ENCODE measurements at places on chromosomes 12 and 14.

DNA sequence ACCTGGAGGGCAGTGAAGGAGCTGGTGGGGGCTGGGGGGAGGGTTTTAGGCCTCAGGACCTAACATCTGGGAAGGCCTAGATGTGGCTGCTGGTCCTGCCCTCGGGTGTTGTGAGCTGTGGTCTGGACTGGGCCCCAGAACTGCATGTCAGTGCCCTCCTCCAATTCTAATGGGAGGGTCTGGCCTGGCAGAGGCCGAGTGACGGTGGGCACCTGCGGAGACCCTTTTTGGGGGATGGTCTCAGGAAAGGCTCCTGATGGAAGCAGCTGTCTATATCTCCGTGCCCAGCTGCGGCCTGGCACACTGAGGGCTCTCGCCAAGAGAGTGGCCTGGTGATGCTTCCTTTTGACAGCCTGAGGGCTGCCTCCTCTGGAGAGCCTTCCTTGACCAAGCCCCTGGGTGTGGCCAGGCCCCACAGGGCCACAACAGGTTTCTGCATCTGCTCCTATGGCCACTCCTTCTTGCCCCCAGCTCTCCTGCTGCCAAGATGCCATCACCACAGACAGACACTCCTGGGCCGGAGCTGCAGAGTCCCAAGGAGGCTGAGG is 5.3 kb downstream of the EXOC3L4 start:
- no peak for DNase-seq

GRCh38 chr12:96719660-96720362 is 187.2 kb upstream of the NEDD1 start:
- DNase-seq, result peak; percentile 14

GRCh38 chr12:33605757-33606156 is 166.1 kb upstream of the SYT10 start:
- no peak for DNase-seq

DNA sequence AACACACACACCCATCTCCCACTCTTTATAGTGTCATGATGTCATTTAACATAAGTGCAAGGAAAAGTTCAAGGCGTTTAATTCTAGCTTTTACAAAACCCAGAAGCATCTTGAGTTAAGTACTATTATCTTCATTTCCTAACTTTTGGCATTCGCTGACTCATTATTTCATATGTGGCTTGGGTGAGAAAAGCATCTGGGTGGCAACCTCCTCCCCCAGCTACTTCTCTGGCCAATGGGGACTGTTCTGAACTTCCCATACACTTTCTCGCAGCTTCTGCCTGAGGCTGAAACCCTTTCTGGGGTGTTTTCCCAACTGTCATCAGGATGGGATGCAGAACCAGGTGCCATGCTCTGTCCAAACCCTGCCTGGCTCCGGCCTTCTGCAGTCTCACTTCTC is 2.8 kb upstream of the MARK3 start:
- no peak for DNase-seq

GRCh38 chr12:29709496-29710040 is 74.2 kb downstream of the TMTC1 start:
- DNase-seq, result no peak

- no peak for DNase-seq
Measured at GRCh38 chr12:20018406-20018805, 349.9 kb upstream of the PDE3A start.

DNA sequence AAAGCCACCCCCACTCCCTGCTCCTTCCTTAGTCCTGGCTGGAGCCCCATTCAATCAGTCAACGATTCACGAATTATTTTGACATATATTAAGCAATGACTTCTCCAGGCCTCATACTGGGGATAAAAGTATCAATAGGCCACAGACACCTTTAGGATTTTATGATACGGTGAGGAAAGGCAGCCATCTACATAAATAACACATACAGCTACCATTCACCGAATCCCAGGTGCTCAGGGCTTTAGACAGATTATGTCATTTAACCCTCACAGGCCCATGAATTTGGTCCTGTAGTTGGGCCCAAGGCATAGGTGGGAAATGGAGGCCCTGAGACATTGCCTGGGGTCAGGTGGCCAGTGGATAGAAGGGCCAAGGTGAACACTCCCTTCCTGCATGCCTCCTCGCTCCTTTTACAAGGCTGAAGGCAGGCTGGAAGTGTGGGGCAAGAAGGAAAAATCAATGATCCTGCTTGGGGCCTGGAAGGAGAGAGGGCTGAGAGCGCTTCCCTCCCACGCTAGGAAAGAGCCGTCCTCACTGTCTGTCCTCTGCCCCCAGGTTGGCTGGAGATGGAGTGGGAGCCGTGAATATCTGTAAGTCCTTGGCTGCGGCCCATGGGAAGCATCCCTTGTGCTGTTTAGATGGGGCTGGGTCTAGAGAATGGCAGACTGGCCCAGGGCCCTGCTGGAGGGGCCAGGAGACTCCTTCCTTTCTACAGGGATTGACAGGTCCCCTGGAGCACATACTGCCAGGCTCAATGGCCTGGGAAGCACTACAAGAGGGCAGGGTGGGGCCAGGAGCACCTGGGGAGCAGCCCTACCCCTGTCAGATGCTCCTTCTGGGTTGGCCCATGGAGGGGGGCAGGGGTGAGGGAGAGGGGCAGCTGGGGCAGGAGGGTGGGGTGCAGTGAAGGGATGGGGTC is 14.8 kb downstream of the KRT7 start:
- DNase-seq, result no peak

GRCh38 chr12:2555487-2556082 is 239.2 kb upstream of the FKBP4 start:
- DNase-seq, result no peak

DNA sequence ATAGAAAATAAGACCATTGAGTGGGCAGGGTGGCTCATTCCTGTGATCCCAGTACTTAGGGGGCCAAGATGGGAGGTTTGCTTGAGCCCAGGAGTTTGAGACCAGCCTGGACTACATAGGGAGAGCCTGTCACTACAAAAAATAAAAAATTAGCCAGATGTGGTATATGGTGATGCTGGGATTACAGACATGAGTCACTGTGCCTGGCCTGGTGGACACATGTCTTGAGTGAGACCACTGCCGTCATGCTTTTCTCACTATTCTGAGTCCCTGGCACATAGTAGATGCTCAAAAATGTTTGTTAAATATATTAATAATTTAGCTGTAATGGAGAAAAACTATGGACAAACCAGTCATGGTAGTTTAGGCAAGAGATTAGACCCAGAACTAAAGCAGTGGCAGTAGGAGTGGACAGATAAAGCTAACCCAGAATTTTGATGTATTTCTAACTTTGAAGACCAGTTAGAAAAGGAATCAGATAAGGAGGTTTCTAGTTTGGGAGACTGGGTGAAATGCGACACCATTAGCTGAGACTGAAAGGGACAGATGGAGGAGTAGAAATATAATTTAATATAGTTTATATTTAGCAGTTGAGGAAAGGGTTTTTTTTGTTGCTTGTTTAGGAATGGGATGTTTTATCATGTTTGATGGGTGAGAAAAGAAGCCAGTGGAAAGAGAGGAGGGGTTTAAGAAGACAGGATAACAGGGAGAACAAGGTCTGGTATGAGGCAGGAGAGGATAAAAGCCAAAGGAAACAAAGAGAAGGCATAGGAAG is 7.4 kb upstream of the PTGES3 start:
- no peak for DNase-seq

DNA sequence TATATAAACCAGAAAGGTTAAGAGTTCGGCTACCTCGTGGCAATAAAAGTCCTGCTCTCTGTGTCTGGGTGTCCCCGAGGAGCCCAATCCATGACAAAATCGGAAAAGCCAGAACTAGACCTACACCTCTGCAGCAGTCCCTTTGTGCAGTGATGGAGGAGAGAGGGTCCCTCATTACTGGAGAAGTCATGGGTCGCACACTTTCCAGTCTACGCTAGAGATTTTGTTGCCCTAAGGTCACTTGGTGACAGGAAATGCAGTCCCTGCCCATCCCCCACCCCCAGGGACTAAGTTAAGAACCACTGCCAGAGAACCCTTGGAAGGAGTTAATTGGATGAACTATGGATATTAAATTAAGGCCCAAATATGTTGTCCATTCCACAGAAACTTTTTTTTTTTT is 104.4 kb upstream of the ATF7IP start:
- no peak for DNase-seq

- DNase-seq, result no peak
Measured at GRCh38 chr12:47221256-47222023, 141.7 kb upstream of the AMIGO2 start.

DNA sequence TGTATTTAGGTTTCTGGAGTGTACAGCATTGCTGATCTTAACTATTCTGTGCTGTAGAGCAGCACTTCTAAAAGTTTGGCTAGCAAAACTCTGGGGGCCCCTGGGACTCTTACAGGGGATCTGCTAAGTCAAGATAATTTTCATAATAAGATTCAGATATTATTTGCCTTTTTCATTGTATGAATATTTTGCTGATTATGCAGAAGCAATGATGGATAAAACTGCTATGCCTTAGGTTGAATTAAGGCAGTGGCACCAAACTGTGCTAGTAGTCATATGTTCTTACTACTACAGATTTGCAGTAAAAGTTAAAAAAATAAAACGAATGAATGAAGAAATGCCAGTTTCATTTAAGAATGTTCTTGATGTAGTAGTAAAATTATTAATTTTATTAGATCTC is 160.1 kb downstream of the PDZRN4 start:
- no peak for DNase-seq

- DNase-seq, result peak; percentile 41
Measured at GRCh38 chr12:30806989-30807694, 52.4 kb upstream of the CAPRIN2 start.

GRCh38 chr12:39553476-39553875 is 66.1 kb downstream of the ABCD2 start:
- no peak for DNase-seq

GRCh38 chr14:80456209-80456608 is 244.9 kb upstream of the DIO2 start:
- DNase-seq, result no peak

DNA sequence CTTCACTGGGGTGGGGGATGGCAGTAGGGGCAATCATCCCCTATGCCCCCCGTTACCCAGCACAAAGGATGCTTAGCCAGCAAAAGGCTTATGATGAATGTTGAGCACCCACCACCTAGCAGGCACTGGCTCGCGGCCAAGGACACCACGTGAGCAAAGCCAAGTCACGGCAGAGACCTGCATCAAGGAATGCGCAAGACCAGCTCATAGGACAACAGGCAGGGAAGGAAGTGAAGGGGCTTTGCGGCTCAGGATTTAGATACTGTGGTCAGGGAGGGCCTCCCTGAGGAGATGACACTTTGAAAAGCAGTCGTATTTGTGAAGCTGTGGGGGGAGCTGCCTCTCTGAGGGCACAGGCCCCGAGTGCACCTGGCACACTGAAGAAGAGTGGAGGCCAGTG is 32.8 kb downstream of the SH2B3 start:
- peak; percentile 51 for DNase-seq

DNA sequence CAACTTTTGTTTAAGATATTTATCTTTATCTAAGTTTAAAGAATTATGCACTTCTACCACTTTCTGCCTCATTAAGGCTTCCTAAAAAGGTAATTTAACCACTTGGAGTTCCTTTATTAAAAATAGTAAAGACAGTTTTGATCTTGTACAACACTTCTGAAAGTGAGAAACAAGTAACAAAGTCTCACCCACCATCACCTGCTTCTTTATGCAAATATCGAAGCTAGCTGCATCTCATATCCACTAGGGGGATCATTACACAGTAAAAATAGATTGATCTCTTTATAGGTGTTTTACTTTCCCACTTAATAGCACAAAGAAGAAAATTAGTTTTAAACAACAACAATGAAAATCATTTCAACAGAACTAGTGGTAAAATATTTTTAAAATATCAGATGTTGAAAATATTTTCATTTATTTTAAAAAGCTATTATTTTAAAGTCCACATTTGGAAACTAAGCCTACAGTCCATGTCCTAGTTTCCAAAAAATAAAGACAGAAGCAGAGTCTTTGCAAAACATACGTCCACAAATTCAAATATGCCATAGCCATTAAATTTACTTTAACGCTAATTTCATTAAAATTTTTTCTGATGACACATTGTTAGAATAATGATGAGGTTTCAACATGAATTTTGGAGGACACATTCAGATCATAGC is 160.0 kb upstream of the SOX5 start:
- DNase-seq, result no peak

GRCh38 chr12:25377469-25378177 is 126.9 kb upstream of the KRAS start:
- peak; percentile 36 for DNase-seq

GRCh38 chr12:45668641-45669040 is 60.9 kb upstream of the ARID2 start:
- DNase-seq, result no peak

- no peak for DNase-seq
Measured at GRCh38 chr12:55771736-55772135, 28.8 kb downstream of the GDF11 start.

- no peak for DNase-seq
Measured at GRCh38 chr14:89351516-89352404, 65.3 kb downstream of the FOXN3 start.

DNA sequence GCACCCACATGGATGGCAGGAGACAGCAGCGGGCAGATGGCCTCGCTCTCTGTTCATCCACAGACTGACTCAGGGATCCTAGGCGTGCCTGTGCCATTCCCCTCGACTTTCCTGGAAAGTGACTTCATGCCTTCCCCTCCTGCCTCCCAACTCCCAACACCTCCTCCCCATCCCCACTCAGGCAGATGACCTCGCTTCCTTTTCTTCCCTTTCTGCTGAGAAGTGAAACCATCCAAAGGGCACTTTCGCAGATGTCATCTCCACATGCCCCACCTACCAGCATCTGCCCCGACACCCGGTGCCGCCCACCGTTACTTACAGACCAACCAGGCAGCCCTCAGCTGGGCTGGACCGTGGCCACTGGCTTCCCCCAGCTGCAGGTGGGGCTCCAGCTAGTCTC is 29.6 kb downstream of the BEGAIN start:
- DNase-seq, result no peak

DNA sequence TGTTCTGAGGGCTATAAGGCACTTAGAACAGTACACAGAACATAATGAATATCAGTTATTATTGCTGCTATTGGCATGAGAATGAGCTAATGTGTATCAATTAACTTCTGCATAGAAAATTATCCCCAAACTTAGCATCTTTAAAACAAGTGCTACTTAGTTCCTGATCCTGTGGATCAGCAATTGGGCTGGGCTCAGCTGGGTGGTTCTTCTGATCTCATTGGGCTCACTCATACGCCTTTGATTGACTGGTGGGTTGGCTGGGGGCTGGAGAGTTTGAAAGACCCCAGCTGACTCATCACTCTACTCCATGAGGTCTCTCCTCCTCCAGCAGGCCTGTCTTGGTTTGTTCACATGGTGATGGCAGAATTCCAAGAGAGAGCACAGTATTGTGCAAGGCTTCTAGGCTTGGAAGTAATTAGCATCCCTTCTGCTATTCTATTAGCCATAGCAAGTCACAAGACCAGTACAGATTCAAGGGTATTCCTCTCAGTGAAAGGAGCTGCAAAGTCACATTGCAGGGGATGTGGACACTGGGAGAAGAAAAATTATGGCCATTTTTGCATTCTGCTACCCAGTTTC is 27.2 kb upstream of the HSPB8 start:
- DNase-seq, result no peak

- no peak for DNase-seq
Measured at GRCh38 chr12:77314378-77315052, 249.1 kb upstream of the E2F7 start.

GRCh38 chr14:55803873-55804553 is 224.0 kb downstream of the KTN1 start:
- no peak for DNase-seq

All from central memory CD4-positive, alpha-beta T cell (primary cell).